ENCODE measurements at places on chromosomes 7 and 10. TPM values are rescaled to one million over a fixed set of nuclear protein-coding genes. Genes with fewer than 3 reads are reported as not detected.

Gene EBF3
- 0.80 TPM for total RNA-seq

Gene ADRA2A
- 2.9 TPM for total RNA-seq

Gene MYO1G
- 3.0 TPM for total RNA-seq

Gene LFNG
- 169 TPM for total RNA-seq

Gene TRIM56
- total RNA-seq = 16.9 TPM

GRCh38 chr10:72539137-72539536 lies 86.7 kb downstream of the MICU1 start:
- no peak for DNase-seq

All from lower leg skin (tissue), 4 donors.